ENCODE measurements at places on chromosomes 11 and 22.

DNA sequence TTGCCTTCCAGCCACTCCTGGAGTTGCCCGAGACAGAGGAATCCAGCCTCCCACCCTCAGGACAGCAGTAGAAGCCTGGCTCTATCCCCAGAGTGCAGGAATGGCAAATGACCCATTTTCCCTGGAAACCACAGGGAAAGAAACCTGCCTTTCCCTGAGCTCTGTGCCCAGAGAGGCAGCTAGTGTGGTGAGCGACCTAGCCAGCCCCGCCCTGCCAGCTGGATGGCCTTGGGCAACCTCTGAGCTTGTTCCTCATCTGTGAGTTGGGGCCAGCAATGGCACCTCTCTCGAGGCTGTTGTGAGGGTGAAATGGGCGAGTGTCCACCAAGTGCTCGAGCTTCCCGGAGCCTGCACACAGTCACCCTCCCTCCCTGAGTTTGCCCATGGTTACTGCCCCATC, 3.7 kb downstream of the OMP start:
- no peak for DNase-seq

GRCh38 chr11:61838921-61839320, 10.8 kb downstream of the FADS2 start:
- DNase-seq: no peak

DNA sequence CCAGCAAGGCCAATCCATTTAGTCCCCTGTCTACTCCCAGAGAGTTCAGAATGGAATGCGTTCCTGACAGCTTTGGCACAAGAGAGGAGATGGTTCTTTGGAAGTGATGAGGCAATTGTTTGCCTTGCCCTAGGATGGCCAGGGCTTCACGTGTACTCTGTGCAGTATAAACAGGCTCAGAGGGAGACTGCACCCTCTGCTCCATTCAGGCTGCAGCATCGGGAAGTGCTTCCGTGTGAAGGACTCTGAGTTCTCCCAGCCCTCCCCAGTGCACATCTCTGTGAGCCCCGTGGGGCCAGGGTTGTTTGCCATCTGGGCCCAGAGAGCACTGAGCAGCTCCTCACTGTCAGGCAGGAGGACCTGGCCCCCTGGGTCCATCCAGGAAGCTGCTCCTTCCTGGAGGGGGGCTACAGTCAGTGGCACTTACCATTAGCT, 215.3 kb upstream of the TBCEL start:
- DNase-seq: no peak

- DNase-seq: peak; percentile 63
Measured at GRCh38 chr11:5600374-5600851, 4.0 kb downstream of the TRIM6 start.

DNA sequence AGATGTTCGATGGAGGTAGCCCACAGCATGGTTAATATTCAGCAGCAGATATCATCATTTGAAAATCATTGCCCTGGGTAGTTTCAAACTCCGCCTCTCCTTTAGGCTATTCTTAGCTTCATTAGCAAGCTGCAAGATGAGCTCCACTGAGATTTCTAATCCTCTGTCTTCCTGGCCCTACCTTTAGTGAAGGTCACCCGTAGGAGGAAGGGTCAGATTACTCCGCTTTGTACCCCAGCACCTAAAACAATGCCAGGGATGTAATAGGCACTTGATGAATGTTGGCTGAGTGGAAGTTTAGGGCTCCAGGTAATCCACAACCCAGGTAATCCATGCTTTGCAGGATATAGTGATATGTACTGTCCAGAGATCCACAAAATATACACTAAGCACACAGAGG, 260.1 kb upstream of the MTNR1B start:
- no peak for DNase-seq

GRCh38 chr11:17931595-17931994, 81.3 kb downstream of the SERGEF start:
- DNase-seq: no peak

DNA sequence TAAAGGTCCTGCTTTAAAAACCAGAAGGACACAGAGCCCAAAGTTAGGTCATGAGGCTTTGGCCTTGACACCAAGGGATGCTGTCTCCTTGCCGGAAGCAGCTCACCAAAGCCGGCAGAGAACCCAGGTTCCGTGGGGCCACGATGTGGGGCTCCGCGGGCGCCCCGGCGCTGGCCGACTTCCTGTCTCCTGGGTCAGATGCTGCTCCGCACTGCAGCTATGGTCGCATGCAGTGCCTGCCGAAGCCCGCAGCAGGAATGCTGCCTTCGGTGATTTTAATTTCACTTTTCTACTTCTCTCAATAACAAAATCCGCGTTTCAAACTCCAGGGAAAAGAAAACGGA, 454 bp upstream of the OTUB1 start:
- no peak for DNase-seq

GRCh38 chr22:40463683-40464082, 93.3 kb downstream of the SGSM3 start:
- DNase-seq: no peak

DNA sequence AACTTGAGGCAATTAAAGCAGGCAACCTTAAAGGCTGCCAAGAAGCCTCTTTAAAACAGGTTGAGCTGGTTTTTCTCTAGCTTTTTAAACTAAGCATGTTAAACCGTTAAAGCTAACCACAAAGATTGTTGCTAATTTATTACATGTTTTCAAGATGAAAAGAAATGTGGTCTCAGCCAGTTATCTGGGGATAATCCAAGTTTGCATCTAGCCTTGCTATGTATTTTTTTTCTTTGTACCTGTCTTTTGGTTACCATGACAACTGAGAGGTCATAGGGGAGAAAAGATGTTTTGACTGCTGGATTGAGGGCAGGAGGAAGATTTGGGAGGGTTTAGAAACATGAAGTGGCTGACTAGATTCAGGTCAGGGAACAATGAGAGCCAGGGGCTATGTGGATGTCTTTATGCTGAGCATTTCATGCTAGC, 19.2 kb upstream of the PGM2L1 start:
- DNase-seq: no peak

DNA sequence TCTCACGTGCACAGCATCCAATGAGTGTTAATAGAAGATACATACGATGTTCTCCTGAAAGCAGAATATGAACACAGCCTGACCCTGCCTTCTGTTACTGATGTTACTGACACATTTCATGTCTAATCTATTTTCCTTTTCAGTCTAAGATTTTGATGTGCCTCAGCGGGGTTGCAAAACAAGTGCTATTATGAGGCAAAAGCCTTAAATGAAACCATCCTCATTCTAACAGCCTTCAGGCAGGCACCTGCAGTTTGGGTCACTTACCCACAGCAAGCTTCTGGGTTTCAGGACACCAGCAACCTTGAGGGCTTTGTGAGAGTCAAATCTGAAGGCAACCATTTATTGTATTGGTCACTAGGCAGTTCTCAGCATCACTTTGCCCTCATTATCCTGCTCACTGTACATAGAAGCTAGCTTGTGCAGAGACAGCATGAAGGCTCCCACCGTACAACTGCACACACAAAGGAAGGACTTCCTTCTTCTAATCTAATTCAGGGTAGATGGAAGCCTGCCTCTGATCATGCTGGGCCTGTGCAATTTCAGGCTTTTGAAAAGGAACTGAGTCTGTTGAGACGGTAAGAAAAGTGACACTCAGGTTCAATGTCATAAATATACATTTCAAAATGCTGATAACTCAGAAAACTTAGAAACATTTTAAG, 183.2 kb upstream of the PITPNB start:
- no peak for DNase-seq

GRCh38 chr11:73875840-73876239, 806 bp downstream of the COA4 start:
- peak; percentile 28 for DNase-seq

DNA sequence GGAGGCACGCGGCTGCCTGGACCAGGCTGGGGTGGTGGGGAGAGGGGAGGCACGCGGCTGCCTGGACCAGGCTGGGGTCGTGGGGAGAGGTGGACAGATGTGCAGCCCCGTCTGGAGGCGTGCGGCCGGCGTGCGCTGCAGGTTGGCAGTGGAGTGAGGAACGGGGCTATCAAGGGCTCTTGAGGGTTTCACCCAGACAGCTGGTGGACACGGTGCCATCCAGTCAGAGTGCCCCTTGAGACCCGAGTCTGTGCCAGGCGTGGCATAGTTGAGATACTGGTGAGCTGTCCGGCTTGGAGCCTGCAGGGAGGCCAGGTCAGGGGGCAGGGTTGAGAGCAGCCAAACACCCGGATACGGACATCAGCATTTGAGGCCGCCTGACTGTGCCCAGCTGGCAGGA, 1.5 kb upstream of the GRAMD4 start:
- DNase-seq: no peak

GRCh38 chr11:125110506-125110905, 920 bp downstream of the TMEM218 start:
- peak; percentile 14 for DNase-seq

DNA sequence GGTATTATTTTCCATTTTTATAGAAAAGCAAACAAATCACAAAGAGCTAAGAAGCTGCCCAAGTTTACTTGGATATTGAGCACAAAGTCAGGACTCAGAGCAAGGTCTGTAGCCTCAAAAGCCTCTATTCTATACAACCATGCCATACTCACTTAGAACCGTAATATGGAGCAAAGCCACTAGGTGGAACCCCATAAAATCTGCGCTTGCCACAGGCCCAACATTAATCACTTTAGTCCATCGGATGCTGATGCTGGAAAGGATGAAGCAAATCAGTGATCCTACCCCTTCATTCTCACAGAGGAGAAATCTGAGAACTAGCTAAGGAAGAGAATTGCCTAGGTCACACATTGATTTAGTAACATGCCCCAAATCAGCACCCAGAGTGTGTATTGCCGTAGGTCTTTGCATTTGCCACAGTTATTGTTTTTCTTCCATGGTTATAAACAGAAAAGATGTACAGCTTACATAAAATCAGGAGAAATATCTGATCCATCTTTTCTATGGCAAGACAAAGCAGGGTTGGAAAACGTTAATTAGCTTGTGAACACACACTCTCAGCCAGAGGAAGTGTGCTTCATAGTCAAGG, 56.7 kb upstream of the RAB38 start:
- peak; percentile 35 for DNase-seq

DNA sequence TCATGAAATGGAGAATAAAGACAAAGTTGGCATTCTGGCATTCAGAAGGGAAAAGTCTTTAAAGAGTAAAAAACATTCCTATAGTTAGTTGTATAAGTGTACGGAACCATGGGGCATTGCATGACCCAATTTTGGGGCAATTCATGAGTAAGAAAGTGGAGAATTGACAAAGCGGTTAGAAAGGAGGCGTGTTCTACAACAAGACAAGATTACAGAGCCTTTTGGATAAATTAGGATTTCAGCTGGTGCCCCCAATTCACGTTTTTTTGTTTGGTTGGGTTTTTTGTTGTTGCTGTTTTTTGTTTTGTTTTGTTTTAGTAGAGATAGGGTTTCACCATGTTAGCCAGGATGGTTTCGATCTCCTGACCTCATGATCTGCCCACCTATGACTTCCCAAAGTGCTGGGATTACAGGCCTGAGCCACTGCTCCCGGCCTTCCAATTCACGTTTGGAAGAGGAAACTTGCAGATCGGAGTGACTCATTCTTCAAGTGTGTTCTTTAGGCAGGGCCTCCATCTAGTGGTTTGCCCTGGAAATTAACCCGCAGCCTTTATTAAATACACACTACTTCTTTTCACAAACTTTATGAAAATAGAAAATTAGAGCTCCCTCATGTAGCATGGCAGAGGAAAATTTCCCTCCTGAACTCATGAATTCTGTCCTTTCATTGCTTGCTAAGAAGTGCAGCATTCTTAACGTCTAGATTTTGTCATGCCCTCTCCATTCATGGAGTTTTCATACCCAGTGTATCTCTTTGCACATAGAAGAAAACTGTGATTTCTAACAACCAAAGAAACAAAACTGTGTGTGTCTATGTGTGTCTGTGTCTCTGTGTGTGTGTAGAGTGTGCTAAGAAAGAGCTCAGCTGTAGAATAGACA, 118.1 kb downstream of the BBOX1 start:
- DNase-seq: peak; percentile 73

DNA sequence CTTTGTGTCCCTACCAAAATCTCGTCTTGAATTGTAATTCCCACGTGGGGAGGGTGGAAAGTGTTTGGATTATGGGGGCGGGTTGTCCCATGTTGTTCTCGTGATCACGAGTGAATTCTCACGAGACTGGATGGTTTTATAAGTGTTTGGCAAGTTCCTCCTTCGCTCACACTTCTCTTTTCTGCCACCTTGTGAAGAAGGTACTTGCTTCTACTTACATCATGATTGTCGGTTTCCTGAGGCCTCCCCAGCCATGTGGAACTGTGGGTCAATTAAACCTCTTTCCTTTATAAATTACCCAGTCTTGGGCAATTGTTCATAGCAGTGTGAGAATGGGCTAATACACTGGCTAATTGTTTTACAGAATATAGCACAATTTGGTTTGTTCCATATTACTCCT, 326.3 kb downstream of the GRM5 start:
- DNase-seq: no peak

- DNase-seq: peak; percentile 39
Measured at GRCh38 chr22:24011735-24012068, 598 bp downstream of the CABIN1 start.

- DNase-seq: no peak
Measured at GRCh38 chr11:8863838-8864237, 47.2 kb upstream of the AKIP1 start.

GRCh38 chr11:113034576-113034975, 73.4 kb downstream of the NCAM1 start:
- no peak for DNase-seq

- DNase-seq: no peak
Measured at GRCh38 chr22:22616636-22617035, 27.8 kb upstream of the GGTLC2 start.

GRCh38 chr22:28728002-28728401, 13.6 kb downstream of the CHEK2 start:
- DNase-seq: no peak

DNA sequence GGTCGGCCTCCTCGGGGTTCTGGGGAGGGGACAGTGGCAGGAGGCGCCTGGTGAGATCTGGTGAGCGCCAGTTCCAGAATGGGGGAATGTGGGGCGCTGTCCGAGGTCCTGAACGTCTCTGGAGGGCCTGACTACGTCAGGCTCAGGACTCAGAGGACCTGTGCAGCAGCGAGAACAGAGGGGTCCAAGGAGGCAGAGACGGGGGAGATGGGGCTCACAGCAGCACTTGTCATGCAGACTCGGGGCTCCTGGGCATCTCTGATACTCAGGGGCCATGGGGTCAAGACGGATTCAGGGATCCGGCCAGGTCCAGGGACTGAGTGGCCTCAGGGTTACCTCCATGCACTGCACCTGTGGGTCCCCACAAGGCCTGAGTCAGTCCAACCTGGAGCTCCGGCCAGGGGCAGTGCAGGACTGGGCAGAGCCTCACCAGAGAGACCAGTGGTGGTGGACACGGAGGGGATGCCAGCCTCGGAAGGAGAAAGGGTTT, 92.2 kb downstream of the BRD1 start:
- DNase-seq: no peak

GRCh38 chr11:75380716-75381420, 18.4 kb upstream of the RPS3 start:
- DNase-seq: peak; percentile 20

DNA sequence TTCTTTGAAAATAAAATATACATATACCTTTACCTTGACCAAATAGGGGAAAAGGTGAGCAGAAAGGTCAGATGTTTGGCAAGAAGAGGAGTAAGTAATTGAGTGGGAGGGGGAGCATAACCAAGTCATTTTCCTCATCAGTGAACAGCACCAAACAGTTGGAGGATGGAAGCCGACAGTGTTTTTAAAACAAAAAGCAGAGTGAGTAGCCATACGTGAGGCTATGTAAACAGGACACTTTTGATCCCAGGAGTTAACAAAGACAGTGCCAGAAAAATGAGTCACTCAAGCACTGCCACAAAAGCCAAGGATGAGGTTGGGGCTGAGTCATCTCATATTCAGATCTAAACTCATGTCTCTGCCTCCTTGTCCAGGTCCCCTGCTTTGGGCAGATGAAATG, 734.7 kb downstream of the KCNA4 start:
- no peak for DNase-seq

Measured in NCI-H82 (cell line).